ENCODE measurements at places on chromosomes 2 and 18.
A peak's percentile ranks its signal among the peaks of the same experiment; 100 is the strongest.

DNA sequence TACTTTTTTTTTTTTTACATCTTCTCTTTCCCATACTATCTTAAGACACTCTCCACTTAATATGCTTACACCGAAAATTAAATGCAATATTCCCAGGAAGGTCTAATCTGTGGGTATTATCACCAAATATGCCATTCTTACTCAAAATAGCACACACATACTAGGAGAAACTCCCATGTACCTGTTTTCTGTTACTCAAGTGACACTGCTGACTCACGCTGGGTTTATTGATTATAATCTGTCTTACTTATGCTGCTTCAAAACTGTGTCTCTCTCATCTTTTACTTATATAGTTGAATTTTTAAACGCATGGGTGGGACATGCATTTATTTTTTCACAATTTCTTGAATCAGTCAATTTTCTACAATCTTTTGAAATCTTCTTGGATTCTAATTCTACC, 29.9 kb downstream of the MRPL19 start:
- no peak for DNase-seq

GRCh38 chr2:175111200-175111657, 56.8 kb downstream of the ATF2 start:
- DNase-seq: peak; percentile 69

DNA sequence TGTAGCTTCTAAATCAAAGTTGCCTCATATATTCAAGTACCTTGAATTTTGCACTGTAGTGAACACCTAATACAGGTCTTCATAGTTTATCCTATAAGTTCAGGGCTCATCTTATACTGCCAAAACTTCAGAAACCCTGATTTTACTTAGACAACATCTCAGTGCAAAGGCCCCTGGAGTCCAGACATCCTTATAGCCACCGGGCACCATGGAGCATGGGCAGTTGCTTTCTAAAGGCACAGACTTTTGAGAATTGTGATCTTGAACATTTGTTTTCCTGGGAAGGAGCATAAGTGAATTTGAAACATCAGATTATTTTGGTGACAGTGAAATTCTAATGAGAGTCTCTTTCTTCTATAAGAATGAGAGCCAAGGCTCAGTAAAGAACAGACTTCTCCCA, 292.3 kb downstream of the CYRIA start:
- no peak for DNase-seq

DNA sequence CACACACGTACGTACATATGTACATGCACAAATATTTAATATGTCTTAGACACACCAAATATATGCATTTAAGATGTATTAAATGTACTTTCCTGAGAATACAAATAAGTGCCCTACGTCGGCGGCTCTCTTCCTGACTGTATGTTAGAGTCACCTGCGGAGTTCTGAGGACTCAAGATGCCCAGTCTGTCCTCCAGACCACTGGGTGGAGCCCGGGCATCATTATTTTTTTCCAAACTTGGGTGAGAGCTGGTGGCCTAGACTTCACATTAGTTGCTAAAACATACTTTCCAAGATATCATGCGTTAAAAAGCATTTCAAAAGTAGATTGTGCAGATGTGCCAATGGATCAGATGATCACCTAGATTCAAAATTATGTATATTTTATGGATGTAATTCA, 2.9 kb downstream of the IL18R1 start:
- no peak for DNase-seq

DNA sequence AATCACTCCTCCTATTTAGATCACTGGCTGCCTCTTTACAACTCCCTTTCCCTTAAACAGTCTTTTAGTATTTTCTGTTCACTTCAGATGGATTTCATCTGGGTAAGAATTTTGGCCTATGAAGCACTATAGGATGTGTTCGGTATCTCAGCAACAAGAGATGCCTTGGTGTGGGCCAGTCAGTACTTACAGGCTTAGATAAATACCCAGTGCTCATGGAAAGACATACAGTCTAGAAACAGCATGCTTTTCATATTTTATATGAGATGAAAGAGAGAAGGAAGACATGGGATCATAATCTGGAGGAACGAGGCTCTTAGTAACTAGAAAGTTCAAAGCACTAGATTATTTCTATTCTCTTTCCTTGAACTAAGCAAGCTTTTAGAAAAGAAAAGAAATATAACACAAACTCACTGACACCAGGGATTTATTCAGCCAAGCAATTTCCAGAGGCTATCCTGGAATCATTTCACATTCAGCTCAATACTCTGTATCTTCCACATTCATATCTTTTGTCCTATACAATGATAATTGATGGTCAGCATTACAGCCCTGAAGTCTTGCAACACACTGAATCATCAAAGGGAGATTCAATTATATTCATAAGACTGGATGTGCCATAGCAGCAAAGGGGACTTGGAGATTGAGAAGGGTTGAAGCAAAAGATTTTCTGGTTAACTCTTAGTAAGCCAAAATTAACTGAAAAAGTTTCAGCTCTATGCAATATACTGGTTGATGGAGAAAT, 408.8 kb upstream of the LYPD1 start:
- DNase-seq: no peak

- no peak for DNase-seq
These were observed 29.1 kb upstream of the RAB11FIP5 start for GRCh38 chr2:73141896-73142295.

GRCh38 chr2:164969909-164970690, 14.8 kb upstream of the SLC38A11 start:
- DNase-seq: no peak

- peak; percentile 75 for DNase-seq
These were observed 193.4 kb downstream of the TDRD15 start for GRCh38 chr2:21317131-21317530.

DNA sequence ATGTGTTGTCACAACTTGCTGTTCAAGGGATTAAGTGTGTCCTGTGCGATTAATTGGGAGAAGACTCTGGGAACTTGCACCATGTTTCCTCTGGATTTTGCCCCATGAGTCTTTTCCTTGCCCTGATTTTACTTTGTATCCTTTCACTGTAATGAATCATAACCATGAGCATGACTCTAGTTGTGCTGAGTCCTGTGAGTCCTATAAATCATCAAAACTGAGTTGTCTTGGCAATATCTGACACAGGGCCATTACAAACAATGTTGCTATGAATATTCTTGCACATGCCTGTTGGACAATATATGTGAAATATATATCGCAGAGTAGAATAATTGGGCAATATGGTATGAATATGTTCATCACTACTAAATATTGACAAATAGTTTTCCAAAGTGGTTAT, 56.5 kb upstream of the COL5A2 start:
- no peak for DNase-seq

- DNase-seq: no peak
These were observed 191.4 kb downstream of the SH3RF3 start for GRCh38 chr2:109320195-109320922.

- DNase-seq: no peak
These were observed 254.9 kb upstream of the HS6ST1 start for GRCh38 chr2:128573531-128573930.

DNA sequence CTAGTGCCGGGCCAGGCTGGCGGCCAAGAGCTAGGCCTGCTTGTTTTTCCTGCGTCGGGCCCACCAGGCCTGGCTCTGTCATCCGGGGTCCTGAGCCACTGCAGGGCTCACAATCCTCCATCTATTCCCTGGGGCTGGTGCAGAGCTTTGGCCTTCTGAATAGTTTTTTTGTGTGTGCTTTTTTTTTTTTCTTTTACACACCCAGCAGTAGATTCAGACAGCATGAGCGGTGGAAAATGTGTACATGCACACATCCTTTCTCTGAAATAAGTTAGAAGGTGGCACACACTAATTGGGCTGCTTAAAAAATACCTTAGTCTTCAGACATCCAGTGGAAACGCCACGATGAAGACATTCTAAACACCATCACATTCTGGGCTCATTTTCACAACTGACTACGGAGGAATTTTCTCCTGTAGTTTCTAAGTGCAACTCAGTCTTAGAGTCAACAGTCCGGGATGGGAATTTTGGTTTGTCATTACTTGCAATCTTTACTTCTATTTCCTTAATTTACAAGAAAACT, 6.1 kb downstream of the ZFP36L2 start:
- no peak for DNase-seq

DNA sequence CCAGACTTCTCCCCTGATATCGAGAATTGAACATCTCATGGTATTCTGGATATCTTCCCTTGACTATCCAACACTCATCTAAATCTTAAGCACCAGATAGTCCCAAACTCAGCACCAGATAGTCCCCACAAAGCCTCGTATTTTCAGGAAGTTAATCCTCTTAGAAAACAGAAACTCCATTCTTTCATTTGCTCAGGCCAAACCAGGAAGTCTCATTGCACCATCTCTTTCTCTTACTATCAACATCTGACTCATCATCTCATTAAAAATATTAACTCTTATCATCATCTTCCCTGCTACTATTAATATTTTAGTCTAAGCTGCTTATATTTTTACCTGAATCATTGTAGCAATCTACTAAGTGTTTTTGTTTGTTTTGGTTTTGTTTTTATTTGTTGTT, 286.4 kb downstream of the GALNT13 start:
- peak; percentile 20 for DNase-seq

DNA sequence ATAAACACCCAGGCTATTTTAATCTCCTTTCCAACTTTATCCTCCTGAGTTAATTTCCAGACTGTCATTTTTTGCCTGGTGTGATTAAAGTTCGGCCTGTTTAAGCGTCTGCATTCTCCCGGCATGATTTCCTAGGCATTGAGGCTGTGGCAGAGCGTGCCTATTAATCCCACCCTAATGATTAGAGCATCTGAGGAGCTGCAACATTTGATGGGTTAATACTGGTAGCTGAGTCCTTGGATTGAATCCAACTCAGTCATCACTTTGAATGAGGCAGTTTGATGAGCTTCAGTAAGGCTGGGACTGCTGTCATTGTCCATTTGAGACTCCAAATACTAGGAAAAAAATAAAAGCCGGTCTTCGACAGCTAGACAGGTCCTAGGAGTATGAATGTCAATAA, 882.5 kb downstream of the SLC4A3 start:
- DNase-seq: peak; percentile 97

- no peak for DNase-seq
These were observed 149.7 kb downstream of the VAPA start for GRCh38 chr18:10063489-10063888.

GRCh38 chr2:197298609-197299008, 12.0 kb downstream of the ANKRD44 start:
- no peak for DNase-seq

GRCh38 chr2:138767101-138767500, 13.1 kb downstream of the NXPH2 start:
- DNase-seq: no peak

DNA sequence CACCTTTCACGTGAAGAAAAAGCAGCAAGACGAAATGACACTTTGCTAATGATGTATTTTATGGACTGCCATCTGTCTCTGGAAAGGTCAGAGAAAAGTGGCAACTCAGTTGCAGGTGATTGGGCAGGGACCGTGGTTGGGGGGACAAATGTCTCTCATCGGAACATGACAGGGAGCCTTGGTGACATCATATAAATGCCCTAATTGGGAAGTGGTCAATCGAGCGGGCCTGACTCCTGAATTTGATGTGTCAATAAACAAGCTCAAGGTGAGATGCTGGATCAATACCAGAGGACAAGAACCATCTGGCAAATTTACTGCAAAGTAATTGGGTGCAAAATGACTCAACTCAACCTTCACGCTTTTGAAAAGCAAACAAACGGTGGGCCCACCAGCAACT, 151.9 kb upstream of the SKOR2 start:
- no peak for DNase-seq

DNA sequence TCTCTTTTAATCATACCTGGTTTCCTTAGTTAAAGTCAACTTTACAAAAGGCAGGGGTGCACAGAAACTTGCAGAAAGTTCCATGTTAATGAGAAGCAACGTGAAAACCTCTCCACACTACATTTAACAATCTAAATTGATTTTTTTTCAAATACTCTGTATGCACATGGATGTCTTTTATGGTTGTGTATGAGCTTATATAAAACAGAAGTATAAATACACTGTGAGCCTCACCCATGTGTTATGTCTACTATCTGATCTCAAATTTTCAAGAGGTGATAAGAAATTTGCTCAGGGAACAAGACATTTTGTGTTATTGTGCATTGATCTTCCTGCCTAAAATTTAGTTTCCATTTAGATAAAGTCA, 617.6 kb downstream of the ADCYAP1 start:
- no peak for DNase-seq

GRCh38 chr18:23903971-23904370, 110.6 kb upstream of the TTC39C start:
- no peak for DNase-seq

DNA sequence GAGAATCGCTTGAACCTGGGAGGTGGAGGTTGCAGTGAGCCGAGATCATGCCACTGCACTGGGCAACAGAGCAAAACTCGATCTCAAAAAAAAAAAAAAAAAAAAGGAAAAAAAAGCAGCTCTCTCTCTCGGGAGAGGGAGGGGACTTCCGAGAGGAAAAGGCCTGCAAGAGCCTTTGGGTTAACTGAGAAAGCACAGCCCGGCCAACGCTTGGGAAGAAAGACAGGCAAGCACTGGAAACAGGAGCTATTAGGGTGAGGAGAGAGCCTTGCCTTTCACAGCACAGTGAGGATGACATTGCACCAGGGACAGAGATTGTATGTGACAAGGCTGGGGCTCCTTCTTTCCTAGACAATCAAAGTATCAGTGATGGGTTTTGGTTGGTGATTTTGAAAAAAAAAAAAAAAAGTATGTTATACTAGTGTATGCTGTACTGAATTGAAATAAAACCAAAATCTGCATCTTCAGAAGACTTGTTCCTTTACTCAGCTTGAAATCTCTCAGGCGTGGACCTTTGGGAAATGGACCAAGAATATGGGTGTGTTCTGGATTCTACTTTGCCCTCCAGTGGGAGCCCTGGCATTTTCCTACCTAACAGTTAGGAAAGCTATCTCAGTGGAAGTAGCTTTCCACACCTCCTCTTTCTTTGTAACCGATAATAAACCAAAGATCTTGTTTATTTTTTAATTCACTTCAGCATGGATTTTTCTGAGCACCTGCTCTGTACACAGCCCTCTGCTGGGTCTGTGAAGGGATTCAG, 16.7 kb downstream of the SRSF7 start:
- no peak for DNase-seq
